Stimulated activated CD8-positive, alpha-beta memory T cell treated with anti-CD3 and anti-CD28 coated beads, Interleukin-4, amount 100 ng/mL, for 1 hour (primary cell): ENCODE measurements at places on chromosomes 12 and 14.

DNA sequence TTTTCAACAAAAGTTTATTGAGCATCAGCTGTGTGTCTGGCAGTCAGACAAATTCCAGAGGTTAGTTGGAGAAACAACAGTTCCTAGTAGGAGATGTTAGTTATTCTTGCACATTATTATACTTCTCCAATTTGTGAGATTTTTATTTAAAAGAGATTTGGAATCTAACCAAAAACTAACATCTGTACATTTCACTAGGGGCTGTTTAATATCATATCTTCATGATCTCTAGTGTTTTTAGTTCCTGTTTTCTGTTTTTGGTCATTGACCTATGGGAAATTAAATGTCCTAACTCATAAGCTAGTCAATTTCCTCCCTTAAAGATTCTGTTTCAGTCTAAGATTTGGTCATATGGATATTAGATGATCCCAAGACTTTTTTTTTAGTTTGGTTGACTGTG is 34.1 kb upstream of the KLHDC2 start:
- DNase-seq, result no peak

- no peak for DNase-seq
Observed at GRCh38 chr14:32244404-32244803, 41.3 kb upstream of the RNU6-8 start.

GRCh38 chr12:76259660-76260389 is 88.4 kb downstream of the BBS10 start:
- DNase-seq, result no peak

DNA sequence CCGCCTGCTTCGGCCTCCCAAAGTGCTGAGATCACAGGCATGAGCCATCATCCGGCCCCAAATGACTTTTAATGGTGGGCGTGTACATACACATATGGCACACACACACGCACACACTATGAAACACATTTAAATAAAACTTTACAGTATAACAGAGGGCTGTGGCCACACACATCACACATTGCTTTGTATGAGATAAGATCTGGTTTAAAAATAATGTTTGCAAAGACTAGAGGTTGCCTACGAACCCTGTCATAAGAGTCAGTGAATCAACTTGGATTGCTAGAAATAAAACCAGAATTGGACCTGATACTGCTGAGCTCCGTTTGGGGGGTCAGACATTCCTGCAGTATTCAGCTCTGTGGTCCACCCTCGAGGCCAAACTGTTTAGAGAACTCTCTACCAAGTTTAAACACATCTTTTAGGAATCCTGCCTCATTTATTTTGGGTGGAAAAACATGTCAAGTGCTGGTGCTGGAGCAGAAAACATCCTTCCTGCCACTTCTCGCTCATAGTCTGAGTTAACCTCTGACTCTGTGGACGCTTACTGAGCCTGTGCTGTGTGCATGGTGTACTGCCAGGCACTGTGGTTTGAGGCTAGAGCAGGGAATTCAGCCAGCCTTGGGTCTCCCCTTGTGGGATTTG is 47.8 kb upstream of the EML1 start:
- DNase-seq, result no peak

DNA sequence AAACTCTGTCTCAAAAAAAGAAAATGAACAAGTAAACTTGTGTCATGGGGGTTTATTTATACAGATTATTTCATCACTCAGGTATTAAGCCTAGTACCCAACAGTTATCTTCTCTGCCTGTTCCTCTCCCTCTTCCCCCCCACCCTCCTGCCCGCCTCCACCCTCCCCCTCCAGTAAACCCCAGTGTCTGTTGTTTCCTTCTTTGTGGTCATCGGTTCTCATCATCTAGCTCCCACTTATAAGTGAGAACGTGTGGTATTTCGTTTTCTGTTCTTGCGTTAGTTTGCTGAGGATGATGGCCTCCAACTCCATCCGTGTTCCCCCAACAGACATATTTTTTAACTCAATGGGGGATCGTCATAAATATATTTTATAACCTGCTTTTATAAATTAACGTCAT is 12.3 kb downstream of the IL31 start:
- no peak for DNase-seq

DNA sequence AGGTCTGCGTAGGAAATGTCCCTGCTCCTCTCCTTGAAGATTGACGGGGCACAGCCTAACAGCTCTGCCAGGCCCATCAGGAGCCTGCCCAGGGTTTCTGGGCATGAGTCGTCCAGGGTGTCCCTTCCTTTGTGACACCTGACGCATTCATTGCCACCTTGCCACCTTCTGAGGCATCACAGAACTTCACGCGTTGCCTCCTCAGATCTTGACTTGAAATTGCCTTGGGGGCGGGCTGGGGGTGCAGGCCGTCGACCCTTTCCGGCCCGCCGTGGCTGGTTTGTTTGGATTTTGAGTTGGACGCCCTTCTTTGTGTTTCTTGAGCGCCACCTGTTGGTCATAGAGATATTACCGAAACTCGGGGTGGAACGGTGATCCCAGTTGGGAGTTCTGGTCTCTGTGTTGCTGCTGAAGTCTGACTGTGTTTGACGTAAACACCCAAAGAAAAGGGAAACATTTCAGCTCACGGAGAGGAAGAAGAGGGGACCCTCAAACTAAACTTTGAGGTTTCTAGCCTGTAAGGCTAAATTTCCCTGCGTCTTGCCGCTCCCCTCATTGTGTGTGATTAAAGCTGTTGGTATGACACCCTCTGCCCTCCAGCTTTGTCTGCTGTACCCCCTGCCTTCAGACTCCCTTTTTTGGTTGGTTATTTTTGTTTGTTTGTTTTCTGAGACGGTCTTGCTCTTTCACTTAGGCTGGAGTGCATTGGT is 44.6 kb downstream of the MLXIP start:
- peak; percentile 46 for DNase-seq

GRCh38 chr14:61562321-61563161 is 132.8 kb upstream of the HIF1A start:
- no peak for DNase-seq

DNA sequence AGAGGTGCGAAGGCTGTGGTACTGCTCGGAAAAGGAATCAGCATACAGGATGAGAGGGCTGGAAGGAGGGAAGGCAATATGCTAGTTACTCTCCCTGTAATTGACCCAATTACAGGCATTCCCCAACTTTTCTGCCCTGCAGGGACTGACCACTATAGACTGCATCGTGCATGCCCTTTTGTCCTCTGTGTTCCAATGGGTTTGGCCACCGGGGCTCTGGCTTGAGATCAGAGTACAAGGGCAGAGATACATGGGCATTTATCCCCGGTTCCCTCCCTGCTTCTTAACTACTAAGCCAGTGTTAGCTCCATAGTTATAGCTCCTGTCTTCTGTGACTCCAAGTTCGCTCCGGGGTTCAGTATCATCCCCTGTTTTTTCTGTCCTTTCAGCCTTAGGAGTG is 59.7 kb downstream of the GTF2A1 start:
- DNase-seq, result no peak

DNA sequence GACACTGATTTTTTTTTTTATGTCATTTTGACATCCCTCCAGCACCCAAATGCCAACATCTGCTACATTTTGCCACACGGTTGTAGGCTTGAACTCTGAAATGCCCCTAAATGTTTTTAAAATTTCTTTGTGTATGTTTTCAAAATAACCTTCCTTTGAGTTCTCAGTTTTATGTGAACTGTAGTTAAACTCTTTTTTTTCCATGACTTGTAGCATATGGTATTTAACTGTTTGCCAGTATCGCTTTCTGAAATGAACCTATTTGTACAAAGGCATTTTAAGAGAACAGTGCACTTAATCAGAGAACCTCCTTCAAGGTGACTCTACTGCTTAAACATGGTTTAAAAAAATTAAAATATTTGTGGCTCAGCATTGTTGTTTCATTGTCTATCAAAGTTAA is 61.5 kb downstream of the PDE3A start:
- no peak for DNase-seq

DNA sequence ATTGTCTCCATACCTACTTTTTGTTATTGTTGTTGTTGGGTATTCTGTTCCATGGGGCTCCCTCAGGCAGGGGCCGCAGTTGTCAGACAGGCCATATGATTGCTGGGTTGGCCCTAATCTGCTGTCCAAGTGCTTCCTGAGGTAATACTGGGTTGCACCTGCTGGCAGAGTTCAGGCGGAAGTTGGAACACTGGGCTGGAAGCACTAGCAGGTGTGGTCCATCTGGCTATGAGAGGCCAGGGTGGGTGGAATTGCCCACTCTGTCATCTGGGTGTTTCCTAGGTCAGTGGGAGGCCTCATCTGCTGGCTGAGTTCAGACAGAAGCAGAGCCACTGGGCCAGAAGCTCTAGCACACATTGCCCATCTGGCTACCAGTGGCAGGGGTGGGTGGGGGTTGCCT is 81.3 kb upstream of the NID2 start:
- no peak for DNase-seq

DNA sequence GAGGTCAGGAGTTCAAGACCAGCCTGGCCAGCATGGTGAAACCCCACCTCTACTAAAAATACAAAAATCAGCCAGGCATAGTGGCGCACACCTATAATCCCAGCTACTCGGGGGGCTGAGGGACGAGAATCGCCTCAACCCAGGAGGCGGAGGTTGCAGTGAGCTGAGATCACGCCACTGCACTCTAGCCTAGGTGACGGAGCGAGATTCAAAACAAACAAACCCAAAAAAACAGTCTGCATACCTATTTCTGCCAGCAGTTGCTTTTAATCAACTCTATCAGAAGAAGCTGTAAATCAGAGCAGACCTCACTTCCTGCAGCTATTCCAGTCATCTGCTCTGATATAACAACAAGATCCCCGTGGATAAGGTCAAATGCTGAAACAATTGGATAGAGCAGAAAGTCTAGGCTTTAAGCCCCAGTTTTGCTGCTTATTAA is 50.5 kb downstream of the LIMA1 start:
- DNase-seq, result no peak

DNA sequence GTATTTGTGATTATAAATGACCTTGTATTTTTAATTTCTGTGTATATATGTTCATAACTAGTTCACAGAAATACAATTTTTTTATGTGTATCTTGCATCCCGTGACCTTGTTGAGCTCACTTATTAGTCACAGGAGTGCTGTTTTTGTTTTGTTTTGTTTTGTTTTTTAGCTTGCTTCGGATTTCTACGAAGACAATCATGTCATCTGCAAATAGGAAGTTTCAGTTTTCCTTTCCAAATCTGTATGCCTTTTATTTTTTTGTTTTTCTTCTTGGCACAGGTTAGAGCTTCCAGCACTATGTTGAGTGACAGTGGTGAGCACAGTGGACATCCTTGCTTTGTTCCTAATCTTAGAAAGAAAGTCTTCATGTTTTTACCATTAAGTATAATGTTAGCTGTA is 229.2 kb upstream of the GARIN6 start:
- no peak for DNase-seq

- no peak for DNase-seq
Observed at GRCh38 chr12:8549381-8549780, 8.7 kb upstream of the CLEC4E start.

DNA sequence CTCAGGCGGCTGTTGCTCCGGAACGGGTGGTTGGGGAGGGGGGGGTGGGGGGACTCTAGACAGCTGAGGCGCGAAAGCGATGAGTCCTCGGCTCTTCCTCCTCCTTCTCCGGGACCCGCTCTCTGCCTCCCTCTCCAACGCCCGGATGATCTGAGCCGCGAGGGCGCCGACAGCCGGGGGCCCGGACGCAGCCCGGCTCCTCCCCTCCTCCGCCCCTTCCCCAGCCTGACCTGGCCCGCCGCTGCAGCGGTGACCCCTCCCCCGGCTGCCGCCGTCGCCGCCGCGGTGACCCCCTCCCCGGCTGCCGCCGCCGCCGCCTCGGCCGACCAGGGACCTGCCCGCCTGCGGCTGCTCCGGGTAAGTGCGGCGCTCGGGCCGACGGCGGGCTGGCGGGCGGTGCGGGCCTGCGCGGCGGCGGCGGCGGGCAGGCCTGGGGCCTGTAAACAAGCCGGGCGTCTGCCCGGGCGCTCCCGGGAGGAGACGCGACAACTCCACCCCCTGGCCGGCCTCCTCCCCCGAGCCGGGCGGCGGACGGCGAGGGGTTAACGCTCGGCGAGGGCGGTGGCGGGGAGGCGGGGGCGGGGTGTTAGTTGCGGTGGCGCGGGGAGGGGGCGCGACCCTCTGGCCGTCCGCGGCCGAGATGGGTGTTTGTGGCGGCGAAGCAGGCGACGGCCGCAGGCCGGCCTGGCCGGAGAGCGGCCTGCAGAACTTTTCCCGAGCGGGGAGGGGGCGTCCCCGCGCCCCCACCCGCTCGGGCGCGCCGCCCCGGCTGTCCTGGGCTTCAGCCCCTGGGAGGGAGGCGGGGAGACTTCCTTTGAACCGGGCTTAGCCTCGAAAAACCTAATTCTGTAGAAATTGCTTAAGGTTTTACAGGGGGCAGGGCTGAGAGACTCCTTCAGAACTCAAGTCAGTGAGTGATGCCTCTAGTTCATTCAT is 568 bp downstream of the PPM1A start:
- DNase-seq, result peak; percentile 22

- no peak for DNase-seq
Observed at GRCh38 chr12:47875746-47876439, 28.9 kb downstream of the VDR start.

DNA sequence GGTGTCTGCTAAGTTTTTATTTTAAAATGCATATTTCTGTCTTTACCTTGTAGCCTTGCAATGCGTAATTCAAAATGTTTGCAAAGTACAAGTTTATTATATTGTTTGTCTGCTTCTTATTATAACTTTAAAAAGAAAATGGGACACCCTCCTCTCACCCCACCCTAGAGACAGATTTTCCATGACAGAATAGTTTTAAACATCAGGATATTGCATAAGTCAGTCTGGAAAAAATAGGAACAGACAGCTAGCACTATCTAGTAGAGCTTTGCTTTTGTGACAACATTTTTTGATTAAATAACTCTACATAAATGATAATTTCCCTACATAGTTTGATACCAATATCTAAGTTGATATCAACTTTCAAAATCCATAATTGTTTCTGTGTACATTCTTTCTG is 71.3 kb downstream of the PDE3A start:
- DNase-seq, result no peak

GRCh38 chr12:100827901-100828520 is 33.4 kb downstream of the ANO4 start:
- no peak for DNase-seq

DNA sequence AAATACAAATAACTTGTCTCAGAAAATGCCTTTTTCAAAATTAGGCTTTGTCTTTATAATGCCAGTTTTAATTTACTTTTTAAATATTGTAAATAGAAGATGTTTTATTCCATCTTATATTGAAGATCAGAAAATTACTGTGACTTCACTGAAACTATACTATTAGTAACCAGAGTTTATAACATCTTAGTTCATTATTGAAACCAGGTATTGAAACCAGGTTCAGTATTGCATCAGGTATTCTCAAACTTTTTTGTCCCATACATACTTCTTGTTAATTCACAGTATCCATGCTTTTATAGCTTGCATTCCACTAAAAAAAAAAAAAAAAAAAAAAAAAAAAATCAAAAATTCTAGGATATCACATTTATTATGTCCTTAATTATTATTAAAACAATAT is 227.5 kb downstream of the GXYLT1 start:
- no peak for DNase-seq

GRCh38 chr14:71711125-71711524 is 221.1 kb upstream of the RGS6 start:
- DNase-seq, result no peak

- DNase-seq, result no peak
Observed at GRCh38 chr14:66918527-66918926, 270.7 kb upstream of the GARIN2 start.
